Thoracic aorta (tissue), 2 donors: ENCODE measurements at places on chromosomes 7 and 10.

GRCh38 chr10:131196176-131196885 is 115.2 kb downstream of the TCERG1L start:
- DNase-seq = no peak

DNA sequence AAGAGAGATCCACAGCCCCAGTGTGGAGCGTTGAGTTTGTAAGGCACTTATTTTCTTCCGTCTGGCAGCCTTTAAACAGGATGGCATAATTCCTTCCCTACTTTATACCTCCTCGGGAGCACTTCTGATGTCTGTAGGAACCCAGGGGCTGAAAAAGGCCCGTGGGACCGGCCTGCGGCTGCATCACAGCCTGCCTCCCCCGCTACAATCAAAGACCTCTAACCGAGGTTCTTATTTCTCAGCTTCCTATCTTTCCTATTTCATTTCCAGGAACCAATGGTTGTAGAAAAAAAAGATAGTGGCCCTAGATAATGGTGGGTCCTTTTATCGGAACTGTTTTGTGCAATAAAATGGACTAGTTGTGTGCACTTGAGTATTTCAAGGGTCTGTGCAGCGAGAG is 4.1 kb upstream of the CTBP2 start:
- DNase-seq = no peak

DNA sequence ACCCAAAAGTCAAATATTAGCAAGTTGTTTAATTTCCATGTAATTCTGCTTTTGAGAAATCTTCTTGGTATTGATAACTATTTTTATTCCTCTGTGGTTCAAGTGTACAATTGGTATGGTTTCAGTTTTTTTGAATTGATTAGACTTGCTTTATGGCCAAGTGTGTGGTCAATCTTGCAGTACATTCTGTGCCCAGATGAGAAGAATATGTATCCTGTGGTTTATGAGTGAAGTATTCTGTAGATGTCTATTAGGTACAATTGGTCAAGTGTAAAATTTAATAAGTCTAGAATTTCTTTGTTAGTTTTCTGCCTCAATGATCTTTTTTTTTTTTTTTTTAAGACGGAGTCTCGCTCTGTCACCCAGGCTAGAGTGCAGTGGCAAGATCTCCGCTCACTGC is 36.6 kb upstream of the C7orf33 start:
- DNase-seq = no peak

DNA sequence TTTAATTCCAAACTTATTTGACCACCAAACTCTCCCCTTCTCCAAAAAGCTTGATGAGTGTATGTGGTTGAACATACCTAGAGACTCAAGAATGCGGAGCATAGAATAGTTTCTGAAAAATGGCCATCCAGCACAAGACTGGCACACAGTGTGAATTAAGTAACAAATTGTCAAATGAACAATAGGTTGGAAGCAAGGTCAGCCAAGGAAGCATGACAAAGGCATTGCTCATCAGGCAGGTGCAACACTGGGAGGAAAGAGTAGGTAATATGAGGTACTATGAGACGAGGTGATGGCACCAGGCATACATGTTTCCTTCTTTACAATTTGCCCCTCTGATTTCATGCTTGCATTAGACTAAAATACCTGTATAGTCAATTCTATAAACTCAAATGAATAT is 73.7 kb downstream of the DKK1 start:
- DNase-seq = no peak

GRCh38 chr10:34522546-34522945 is 292.6 kb downstream of the PARD3 start:
- DNase-seq = no peak

GRCh38 chr10:50610368-50610767 is 13.4 kb downstream of the SGMS1 start:
- no peak for DNase-seq

GRCh38 chr10:86289577-86289868 is 77.1 kb downstream of the GRID1 start:
- DNase-seq = no peak

DNA sequence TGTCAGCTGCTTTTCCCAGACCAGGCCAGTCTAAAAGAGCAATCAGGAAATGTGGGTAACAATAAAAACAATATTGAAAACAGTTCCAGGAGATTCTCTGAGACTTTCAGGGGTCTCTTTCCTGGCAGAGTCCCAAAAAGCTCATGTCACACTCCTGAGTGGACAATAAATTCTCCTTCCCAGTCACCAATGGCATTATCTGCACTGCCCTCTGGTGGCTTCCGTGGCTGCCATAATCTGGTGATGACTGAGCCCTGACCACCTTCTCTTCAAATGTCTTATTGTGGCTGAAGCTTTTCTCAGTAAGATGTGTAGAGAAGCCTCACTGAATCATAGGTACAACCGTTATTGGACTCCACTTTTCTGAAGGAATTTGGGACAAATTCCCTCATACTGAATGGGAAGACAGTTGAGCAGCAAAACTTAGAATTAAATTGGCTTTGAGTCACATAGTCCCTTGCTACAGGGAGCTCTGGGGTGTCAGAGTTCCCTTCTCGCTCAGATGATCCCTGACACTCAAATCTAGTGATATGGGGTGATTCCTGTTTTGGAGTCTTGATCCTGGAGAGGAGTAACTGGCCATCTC is 24.4 kb upstream of the ASAH2 start:
- no peak for DNase-seq

GRCh38 chr10:106919871-106920282 is 244.6 kb downstream of the SORCS1 start:
- no peak for DNase-seq

- DNase-seq = no peak
Measured at GRCh38 chr10:103089493-103089892, 103.6 kb downstream of the NT5C2 start.

- DNase-seq = no peak
Measured at GRCh38 chr10:43821103-43821502, 172.4 kb upstream of the ZNF32 start.

GRCh38 chr10:14003517-14004184 is 327.1 kb downstream of the FRMD4A start:
- no peak for DNase-seq

DNA sequence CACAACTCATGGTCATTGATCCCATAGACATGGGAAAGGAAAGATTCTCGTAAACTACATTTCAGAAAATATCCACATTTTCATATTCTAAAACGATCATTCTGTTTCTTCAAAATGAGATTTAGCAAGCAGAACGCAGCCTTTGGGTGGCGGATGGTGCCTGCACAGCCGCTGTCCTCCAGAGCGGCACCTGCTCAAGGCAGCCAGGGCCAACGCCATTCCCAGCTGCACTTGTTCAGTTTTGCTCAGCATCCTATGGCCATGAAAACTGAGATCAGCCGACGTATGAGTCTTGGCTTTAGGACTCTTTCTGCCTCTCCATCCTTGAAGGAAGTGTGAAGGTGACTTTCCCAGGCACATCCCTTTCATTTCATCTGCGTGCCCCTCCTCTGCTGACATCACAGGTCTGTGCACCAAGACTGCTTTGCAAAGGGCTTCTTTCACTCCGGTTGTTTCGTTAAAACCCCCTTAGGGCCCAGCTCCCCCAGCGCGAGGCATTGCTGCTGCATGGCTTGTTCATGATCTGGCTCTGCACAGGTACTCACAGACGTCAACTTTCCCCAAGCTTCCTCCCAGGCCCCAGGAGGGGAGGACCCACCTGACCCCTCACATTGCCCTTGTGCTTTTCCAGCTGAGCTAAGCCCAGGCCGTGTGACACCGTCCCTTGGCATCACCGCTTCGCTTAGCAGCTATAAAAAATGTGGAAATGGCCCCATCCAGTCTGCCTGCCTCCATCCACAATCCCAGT is 37.2 kb downstream of the TCERG1L start:
- DNase-seq = no peak

DNA sequence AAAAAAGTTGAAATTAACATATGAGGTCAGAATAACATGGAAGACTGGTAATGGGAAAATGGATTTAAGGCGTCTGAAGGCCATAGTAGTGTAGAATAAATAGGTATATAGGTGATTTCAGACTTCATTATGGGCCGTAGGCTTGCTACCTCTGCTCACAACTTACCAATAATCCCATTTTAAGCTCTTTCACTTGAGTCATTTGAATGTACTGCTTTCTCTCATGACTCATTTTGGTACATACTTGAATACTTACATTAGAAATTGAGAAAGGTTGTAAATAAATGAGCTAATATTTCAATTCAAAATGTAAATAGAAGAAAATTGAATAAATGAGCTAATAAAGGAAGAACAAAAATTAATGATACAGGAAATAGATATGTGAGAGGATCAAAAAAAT is 42.2 kb upstream of the NEUROD6 start:
- no peak for DNase-seq

- DNase-seq = no peak
Measured at GRCh38 chr7:111460695-111461094, 101.6 kb downstream of the IMMP2L start.

- no peak for DNase-seq
Measured at GRCh38 chr10:124385627-124386185, 33.0 kb downstream of the OAT start.

GRCh38 chr7:67489881-67490280 is 493.2 kb downstream of the TYW1 start:
- no peak for DNase-seq

GRCh38 chr7:8389593-8390261 is 43.7 kb upstream of the NXPH1 start:
- no peak for DNase-seq

- no peak for DNase-seq
Measured at GRCh38 chr7:143455491-143455890, 12.2 kb downstream of the TAS2R60 start.

DNA sequence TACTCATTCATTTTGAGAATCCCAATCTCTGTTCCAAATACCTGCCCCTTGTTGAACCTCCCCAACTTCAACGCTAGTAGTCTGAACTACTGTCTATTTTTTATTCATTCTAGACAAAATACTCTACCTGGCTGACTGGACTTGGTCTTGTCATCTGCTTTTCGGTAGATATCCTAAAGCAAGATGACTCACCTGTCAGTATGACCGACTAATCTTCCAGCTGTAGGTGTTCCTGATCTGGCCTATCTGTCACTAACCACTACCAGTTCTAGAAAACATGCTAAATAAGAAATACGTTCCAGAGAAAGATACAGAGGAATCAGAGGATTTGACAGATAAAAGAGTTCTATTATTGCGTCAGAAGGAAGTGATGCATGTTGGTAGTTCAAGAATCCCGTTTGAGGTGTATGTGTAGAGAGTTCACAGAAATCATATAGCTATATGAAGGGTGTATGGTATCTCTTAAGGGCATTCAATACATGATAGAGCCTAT is 81.1 kb downstream of the IDE start:
- DNase-seq = no peak

- DNase-seq = no peak
Measured at GRCh38 chr7:140723006-140723405, 26.5 kb downstream of the NDUFB2 start.

DNA sequence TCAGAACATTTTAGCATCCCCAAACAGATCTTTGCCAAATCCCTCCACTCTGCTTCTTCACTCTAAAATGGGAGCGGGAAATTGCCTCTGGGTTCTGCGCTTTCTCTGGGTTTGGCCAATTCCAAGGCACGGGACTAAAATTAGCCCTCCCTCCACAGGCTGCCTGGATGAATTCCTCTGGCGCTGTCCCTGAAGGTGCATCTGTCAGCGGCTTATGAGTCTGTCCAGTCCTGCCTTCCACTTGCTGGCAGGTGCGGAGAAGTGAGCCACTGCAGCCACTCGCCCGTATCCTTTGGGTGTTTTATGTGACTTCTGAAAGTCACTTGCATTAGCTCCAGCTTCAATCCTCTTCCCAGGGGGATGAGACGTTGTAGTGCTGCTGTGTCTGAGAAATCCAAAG is 121.6 kb downstream of the SH2D4B start:
- no peak for DNase-seq

DNA sequence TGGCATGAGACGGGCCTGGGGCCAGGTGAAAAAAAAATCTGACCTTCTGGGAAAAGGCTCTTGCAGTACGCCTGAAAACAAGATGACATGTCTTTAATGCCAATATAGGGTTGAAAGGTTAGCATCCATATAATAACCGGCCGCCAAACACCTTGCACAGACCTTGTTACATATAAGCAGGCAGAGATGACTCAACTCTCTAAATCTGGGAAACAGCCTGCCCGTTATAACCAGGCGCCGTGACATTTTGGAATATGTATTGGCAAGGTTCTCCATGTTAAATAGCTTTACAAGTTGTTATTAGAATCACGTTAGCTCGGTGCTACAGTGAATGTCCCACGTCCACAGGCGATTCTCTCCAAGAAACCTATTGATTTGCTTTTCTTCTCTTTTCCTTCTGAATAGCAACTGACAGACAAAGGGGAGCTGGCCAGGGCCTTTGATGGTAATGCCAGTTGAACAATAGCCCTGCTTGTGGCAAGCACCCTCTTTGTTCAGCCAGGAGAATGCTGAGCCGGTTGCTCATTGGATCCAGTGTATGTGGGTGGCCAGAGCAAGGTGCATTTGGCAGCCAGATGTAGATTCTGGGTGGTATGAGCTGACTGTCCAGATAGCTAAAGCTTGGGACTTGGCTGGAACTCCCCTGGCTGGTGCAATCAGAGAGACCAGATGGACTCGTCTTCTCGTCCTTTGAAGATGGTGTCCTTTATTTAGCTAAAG is 80.1 kb upstream of the AUTS2 start:
- no peak for DNase-seq

DNA sequence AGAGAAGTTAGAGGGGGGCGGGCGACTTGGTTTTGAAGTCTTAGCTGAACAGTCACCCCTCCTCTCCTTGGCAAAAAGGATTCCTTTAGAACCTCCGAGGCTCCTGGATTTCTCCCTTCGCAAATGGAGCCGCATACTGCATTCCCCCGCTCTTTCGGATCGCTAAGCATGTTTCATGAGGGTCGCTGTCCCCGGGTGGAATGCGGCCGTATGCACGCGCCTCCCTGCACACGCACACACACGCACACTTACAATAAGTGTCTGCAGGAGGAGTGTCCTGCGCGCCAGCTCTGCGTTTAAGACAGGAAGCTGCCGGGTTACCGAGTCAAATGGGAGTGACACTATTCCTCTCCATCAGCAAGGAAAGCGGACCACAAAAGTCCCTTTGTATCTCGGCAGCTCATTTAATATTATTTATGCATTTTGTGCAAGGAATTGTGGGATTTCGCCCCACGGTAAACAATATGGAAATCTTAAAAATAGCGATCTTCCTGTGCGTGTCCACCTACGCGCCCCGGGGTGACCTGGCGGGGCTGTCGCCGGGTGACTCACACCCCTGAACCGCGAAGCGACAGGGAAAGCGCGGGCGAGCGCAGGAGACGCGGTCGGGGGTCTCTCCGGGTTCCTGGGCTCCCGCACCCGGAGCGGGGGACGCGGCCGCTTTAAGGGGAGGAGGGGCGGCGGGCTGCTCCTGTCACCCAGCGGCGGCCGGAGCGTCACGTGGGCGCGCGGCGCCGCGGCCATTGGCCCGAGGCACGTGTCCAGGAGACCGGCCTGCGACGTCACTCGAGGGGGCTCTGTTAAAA is 988 bp upstream of the EN2 start:
- DNase-seq = no peak

- no peak for DNase-seq
Measured at GRCh38 chr7:128132426-128133069, 101.3 kb upstream of the LRRC4 start.

- DNase-seq = no peak
Measured at GRCh38 chr7:138898255-138898654, 82.9 kb downstream of the KIAA1549 start.
